Activated CD8-positive, alpha-beta T cell treated with anti-CD3 and anti-CD28 coated beads, Interleukin-2, amount 10 ng/mL, durations not matched to agents 7 days and 5 days (primary cell): ENCODE measurements at places on chromosomes 12 and 14. TPM values are rescaled to one million over a fixed set of nuclear protein-coding genes. Genes with fewer than 3 reads are reported as not detected.

GRCh38 chr14:23379366-23380196 lies 2.7 kb downstream of the CMTM5 start:
- no peaks in the 10 kb centered on the region for H3K36me3 ChIP-seq
- no peak overlapping the region for H3K27ac ChIP-seq
- peaks cover 2% of the 10 kb centered on the region for H3K4me1 ChIP-seq

- DNase-seq, result no peak
- no peaks in the 10 kb centered on the region for H3K4me1 ChIP-seq
- no peak overlapping the region for H3K4me3 ChIP-seq
- H3K36me3 ChIP-seq, result no peaks in the 10 kb centered on the region
These were observed 48.3 kb downstream of the TMCC3 start for GRCh38 chr12:94602024-94602423.

DNA sequence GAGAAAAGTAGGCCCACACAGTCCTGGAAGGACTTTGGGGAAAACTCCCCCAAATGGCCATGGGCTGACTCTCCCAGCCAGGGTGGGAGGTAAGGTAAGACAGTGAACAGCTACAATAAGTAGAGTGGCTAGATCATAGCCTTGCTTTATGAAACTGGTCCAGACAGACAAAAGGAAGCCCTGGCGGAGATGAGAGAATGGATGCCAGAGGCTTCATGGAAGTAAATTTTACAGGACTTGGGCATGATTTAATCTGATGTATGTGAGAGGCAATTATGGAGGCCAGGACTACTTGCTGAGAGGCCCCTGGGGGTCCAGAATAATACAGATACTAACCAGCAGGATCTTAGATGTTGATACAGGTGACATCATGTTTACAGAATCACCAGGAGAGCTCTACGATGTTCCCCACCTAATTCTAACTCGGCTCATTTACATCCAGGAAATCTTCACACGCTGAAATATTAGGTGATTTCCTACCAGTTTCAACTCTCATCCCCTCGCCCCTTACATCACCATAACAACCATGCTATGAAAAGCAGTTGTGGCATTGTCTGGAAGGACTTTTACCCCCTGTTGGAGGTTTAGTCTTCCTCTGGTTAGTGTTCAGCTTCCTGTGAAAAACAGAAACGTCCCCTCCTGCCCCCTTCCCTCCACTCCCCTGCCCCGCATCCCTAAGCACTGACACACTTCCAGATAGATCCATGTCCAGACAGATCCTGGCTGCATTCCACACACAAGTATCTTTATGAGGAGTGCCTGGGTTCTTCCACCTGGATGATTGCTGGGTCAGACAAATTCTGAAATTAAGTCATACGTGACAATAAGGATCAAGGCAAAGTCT lies 39.5 kb upstream of the NT5DC3 start:
- peaks cover 1% of the 10 kb centered on the region for H3K27me3 ChIP-seq
- H3K4me1 ChIP-seq, result peaks cover 40% of the 10 kb centered on the region
- no peak overlapping the region for H3K4me3 ChIP-seq
- H3K36me3 ChIP-seq, result no peaks in the 10 kb centered on the region

- no peak overlapping the region for H3K4me3 ChIP-seq
- H3K4me1 ChIP-seq, result no peaks in the 10 kb centered on the region
- no peak overlapping the region for H3K27ac ChIP-seq
These were observed 26.4 kb downstream of the CDC42BPB start for GRCh38 chr14:103030741-103031565.

GRCh38 chr14:34354556-34354955 lies 107.5 kb downstream of the SPTSSA start:
- DNase-seq, result no peak
- H3K27me3 ChIP-seq, result no peaks in the 10 kb centered on the region
- no peaks in the 10 kb centered on the region for H3K4me1 ChIP-seq
- no peak overlapping the region for H3K27ac ChIP-seq

DNA sequence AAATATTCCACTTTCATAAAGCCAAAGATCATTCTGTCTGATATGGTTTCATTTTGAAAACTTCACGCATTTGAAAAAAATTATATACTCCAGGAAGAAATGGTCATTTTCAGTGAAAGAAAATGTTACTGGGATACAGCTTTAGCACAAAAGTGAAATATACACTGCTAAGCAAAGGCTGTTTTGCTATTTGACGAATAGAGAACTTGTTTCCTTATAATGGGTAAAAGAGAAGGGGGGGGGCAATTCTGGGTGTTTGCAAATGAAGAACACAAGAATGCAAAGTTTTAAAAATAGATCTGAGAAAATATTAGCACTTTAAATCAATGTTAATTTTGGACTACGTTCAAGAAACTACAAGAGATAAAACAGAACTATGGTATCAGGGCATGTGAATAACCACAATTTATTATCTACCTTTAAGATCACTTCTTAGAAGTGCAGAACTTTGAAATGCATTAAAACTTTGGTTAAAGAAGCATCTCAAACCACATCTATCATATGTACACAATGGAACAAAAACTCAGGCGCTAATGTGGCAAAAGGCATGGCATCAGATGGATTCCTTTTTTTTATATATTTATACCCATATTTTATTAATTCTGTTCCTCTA lies 51.1 kb downstream of the EFCAB11 start:
- H3K36me3 ChIP-seq, result no peaks in the 10 kb centered on the region
- H3K27ac ChIP-seq, result no peak overlapping the region
- DNase-seq, result no peak
- H3K27me3 ChIP-seq, result peaks cover 2% of the 10 kb centered on the region
- H3K4me3 ChIP-seq, result no peak overlapping the region
- H3K4me1 ChIP-seq, result peaks cover 11% of the 10 kb centered on the region

GRCh38 chr14:68939893-68940613 lies 39.0 kb downstream of the ACTN1 start:
- H3K4me3 ChIP-seq, result no peak overlapping the region
- no peak for DNase-seq
- peak overlapping the region; percentile 42 for H3K27ac ChIP-seq
- peaks cover 2% of the 10 kb centered on the region for H3K36me3 ChIP-seq
- peaks cover 54% of the 10 kb centered on the region for H3K4me1 ChIP-seq

- no peak overlapping the region for H3K4me3 ChIP-seq
- H3K36me3 ChIP-seq, result no peaks in the 10 kb centered on the region
- H3K27me3 ChIP-seq, result peaks cover 60% of the 10 kb centered on the region
- H3K4me1 ChIP-seq, result peaks cover 12% of the 10 kb centered on the region
These were observed 1.1 kb upstream of the C14orf132 start for GRCh38 chr14:96037891-96038557.

DNA sequence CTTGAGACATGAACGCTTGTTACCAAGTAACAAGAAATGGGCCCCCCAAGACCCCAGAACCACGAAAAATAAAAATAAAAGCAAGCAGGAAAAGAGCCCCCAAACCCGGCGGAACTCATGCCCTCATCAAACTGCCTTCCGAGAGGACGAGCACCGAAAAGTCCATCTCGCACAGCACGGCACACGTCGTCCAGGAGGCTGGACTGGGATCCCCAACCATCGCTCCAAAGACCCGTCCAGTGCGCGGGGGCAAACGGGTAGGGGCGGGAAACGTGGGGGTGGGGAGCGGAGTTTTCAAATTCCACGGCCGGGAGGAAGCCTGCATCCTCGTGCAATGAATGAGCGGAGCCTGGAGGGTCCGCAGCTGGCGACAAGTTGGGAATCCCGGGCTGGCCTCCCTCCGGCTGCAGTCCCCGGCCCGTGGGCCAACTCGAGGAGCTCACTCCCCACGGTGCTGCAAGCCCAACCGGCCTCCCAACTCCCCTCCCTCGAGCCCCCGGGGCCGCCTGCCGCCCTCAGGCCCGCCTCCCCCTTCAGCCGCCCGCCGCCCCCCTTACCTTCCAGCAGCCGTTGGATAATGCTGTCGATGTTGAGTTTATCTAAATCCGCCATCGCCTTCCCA lies 484 bp downstream of the PPP1CC start:
- H3K4me1 ChIP-seq, result peaks cover 49% of the 10 kb centered on the region
- peak overlapping the region; percentile 98 for H3K27ac ChIP-seq
- no peaks in the 10 kb centered on the region for H3K27me3 ChIP-seq
- H3K4me3 ChIP-seq, result peak overlapping the region; percentile 100
- DNase-seq, result peak; percentile 34

DNA sequence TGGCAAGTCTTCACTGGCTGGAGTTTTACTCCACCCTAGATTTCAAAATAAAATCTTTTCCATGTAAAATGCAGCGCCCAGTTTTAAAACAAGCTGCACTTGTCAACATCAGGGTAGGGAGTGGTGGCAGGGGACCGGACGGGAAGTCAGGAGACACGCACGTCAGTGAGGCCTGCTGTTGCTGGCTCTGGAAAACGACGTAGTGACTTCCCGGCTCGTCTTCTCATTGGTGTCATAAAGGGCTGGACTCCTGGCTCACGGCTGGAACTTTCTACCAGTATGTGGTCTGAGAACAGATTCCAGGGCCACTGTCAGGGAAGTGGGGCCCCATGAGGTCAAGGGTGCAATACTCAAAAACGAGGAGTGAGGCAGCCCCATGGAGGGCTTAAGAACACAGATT lies 64.2 kb upstream of the FOXN3 start:
- H3K4me1 ChIP-seq, result peaks cover 17% of the 10 kb centered on the region
- no peak overlapping the region for H3K27ac ChIP-seq
- H3K27me3 ChIP-seq, result no peaks in the 10 kb centered on the region
- peaks cover 36% of the 10 kb centered on the region for H3K36me3 ChIP-seq

Gene GRIN2B
- total RNA-seq, result not detected

Gene IKBIP
- 35.8 TPM for total RNA-seq

Gene GARIN6
- total RNA-seq, result not detected
